ENCODE measurements at places on chromosomes 7 and 10.

DNA sequence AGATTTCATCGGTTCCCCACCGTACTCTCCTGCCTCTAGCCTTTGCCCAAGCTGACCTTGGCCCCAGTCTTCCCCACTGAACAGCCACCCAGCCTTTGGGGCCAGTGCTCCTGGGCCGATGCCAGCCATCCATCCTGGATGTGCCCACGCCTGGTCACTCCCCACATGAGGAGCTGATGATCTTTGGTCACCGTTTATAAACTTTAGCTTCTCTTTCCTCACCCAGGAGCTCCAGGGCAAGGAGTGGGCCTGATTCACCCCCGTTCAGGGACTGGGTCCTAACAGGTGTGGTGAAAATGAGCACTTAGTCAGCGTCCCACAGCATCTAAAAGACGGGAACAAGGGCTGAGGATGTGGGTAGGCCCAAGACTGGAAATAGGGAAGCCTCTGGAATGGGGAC lies 22.9 kb downstream of the GTF2IRD1 start:
- DNase-seq: no peak

- DNase-seq: no peak
These were observed 1.3 kb downstream of the HMX3 start for GRCh38 chr10:123136806-123137642.

- no peak for DNase-seq
These were observed 120.3 kb downstream of the NRG3 start for GRCh38 chr10:81995254-81995653.

DNA sequence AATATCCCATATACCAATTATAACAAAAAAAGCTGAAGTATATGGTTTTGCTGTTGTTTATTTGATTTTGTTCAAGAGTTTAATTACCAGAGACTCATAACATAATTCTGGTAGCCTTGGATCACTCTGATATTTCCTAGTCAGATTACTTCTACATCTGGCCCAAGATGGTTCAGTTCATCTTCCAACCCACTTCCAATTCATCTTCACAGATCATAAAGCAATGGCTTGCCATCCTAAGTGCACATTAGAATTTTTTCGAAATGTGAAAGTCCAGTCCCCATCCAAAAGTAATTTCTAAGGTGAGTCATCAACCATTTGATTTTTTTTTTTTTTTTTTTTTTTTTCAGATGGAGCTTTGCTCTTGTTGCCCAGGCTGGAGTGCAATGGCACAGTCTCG lies 8.0 kb upstream of the HIBADH start:
- DNase-seq: no peak

GRCh38 chr10:116833986-116834985 lies 15.0 kb upstream of the ENO4 start:
- DNase-seq: no peak

- DNase-seq: no peak
These were observed 166.8 kb downstream of the USP6NL start for GRCh38 chr10:11444531-11445228.

- no peak for DNase-seq
These were observed 58.9 kb upstream of the SHH start for GRCh38 chr7:155871211-155871610.

GRCh38 chr7:143243111-143243510 lies 20.1 kb upstream of the GSTK1 start:
- no peak for DNase-seq

DNA sequence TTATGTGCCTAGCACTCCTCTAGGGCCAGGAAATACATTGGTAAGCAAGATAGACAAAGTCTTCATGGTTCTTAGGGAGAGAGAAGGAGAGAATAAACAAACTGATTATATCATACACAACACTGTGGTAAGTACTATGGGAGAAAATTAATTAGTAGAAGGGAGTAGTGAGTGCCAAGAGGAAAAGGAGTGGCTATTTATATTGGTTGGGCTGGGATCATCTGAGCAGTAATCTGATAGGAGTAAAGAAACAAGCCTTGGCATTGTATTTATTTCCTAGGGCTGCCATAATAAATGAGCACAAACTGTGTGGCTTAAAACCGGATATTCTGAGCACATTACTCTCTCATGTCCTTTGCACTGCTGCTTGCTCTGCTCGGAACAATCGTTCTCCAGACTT lies 158.1 kb upstream of the PHF14 start:
- DNase-seq: no peak

DNA sequence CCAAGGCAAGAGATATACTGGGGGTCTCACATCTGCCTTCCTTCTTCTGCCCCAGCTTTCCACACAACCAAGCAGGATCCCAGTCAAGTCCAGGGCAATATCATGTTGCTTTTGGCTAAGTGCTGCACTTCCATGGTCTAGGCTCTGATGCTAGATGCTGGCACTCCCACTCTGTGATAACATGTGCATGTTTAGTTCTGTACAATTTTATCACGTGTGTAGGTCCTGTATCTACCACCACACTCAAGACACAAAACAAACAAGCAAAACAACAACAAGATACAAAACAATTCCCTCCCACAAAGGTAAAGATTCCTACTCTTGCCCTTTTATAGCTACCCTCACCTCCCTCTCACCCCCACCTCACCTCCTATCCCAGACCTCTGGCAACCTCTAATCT lies 105.6 kb upstream of the HABP2 start:
- DNase-seq: no peak

GRCh38 chr10:110516815-110517492 lies 19.2 kb downstream of the DUSP5 start:
- DNase-seq: no peak

DNA sequence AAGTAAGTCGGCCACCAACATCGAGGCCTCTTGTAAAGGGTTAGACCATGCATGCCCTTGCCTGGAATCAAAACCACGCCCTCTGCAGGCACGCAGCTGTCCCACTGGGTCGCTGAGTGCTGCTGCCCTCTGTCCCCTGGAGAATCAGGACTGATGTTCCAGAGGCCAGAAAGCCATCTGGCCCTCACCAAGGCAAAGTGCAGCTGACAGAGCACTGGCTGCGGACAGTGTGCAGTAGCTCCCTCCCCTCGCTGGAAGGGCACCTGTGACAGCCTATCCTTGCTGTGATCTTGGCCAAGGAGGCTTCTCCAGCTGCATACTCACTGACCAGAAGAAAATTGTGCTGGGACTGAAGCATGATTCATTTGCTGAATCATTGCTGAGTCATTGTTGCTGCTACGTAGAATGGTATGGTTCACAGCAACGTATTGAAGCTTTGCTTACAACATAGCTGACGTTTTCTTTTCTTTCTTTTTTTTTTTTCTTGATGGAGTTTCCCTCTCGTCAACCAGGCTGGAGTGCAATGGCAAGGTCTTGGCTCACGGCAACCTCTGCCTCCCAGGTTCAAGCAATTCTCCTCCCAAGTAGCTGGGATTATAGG lies 30.4 kb downstream of the DDC start:
- no peak for DNase-seq

DNA sequence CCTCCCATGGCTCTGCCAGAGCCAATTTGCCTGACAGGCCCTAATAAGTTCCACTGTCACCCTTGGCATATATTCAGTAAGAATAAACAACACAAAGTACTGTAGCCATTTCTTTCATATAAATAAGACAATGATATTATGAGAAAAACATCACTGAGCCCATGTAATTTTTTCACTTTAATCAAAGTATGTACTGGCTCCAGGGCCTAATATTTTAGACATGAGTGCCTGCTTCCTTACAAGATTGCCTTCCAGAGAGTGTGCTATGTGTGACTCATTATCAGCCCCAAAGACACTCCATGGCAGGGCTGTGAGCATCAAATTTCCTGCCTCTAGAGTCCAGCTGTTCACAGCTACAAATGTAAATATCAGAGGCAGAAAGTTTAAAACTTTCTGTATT lies 297.6 kb downstream of the LHFPL3 start:
- no peak for DNase-seq

DNA sequence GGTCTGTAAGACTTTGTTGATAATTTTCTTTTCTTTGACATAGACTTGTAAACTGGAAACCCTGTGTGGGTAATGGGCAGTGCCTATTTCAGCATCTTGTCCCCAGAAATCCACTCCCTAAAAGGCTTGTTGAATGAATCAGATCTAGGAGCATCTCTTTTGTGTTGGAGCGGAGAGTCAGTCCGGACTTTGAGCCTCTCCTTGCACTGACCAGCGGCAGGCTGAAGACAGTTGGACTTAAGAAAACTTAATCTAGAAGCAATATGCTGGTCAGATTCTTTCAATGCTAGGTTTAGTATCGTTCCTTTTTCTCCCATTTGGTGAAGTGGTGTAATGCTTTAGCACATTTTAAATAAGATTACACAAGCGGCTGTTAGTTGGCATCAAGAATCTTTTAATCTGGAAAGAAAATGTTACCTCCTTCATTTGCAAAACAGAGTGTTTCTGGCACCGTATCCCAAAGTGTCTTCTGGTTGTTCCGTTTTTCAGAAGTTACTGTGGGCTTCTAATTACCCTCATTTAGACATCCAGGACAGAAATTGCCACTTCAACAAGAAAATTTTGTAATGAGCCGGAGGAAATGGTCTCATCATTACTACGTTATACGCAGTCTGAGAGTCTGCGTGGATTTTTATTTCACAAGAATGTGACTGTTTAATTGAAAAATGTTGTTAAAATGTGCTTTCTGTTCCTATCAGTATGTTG lies 74.7 kb downstream of the CUX1 start:
- DNase-seq: no peak

DNA sequence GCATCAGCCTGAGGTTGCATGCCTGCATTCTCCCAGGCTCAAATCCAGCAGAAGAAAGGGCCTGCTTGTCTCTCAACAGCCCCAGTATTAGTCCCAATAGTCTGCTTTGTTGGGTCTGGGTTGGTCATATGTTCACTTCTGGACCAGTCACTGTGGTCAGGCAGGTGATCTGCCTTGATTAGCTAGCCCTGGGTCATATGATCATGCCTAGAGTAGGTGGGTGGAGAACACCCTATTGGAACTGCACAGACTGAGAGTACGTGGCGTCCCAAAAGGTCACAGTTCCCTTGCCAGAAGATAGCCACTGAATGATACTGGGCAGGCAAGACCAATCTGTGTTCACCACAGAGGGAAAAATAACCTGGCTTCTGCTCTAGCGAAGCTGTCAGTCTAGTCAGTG lies 80.1 kb downstream of the SH2D4B start:
- no peak for DNase-seq

DNA sequence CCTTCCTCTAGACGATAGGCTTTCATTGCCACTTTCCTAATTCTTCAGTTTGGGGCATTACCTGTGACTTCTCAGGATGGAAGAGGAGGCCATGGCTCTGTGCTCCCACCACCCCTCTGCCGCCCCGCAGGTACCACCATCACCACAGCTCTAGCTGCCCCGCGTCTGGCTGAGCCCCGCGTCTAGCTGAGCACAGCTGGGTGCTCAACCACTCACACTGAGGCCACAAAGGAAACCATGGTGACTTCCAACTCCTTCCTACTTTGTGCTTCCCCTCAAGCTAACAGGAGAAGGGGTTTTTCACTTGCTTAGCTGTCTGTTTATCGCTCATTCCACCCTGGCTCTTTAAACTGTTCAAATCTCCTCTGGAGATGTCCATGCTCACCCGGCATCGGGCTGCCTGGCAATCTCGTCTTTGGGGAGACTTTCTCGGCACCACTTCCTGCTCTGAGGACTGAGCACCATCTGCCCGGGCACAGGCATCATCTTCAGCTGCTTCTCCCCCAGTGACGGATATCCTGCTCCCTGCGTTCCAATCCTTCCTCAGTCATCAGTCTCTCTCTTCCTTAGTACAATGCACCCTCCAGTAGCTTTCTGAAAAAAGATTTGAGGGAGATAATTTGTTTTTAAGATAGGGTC lies 59.4 kb downstream of the MAD1L1 start:
- DNase-seq: no peak

DNA sequence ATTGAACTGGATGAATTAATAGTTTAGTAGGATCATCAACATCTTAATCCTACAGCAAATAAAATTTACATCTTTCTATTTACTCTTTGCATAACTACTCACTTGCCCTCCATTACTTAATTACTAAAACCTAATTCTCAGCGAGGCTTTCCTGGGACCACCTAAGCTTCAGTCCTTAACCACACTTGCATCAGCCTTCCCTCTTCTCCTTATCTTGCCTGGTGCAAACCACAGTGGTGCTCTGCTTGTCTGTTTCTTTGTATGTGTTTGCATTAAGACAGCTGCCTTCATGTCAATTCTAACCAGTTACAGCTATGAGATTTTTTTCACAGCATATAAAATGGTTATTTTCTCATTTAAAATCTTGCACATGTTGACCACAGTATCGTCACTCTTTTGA lies 72.6 kb upstream of the ZNF92 start:
- DNase-seq: no peak

DNA sequence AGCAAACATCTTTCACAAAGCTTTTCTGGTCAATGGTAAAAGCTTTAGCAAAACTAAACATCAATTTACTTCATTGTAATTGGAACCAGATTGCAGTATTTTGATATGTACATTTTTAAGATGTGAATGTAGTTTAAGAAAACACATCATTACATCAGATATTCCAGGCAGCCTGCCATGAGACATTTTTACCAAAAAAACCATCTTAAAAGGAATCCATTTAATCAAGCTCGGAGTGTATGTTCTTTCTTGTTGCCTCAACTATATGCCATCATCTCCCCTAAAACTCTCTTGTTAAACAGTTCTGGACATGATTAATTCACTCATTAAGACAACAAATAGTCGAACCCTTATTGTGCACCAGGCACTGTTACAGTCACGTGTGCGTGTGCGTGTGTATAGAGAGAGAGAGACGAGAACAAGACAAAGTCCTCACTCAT lies 97.5 kb downstream of the UBE2H start:
- no peak for DNase-seq

- DNase-seq: no peak
These were observed 111.2 kb upstream of the KIF5B start for GRCh38 chr10:32167450-32167849.

Data from stimulated activated CD4-positive, alpha-beta T cell treated with anti-CD3 and anti-CD28 coated beads, Interleukin-1b, Interleukin-23, amount 100 ng/mL, for 1 hour (primary cell).